ENCODE measurements at places on chromosomes 4 and X. TPM values are rescaled to one million over a fixed set of nuclear protein-coding genes. Genes with fewer than 3 reads are reported as not detected.

DNA sequence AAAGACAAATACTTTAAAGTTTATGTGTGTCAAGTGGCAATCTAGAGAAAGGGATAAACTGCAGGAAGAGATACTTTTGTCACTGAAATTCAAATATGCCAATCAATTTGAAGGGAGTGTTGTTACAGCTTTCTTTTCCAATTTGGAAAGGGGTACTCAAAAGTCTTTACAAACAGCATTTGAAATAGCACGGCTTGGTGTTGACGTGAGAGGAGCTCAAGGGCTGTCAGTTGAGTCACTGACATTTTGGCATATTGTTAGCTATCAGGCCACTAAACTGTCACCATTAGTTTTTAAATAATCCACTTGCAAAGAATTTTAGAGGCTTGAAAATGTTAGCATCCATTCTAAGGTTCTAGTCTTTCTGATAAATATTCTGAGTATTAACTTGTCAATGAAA, 698.4 kb downstream of the IL1RAPL1 start:
- no peak overlapping the region for H3K4me3 ChIP-seq
- H3K4me1 ChIP-seq, result no peaks in the 10 kb centered on the region
- DNase-seq, result no peak
- no peaks in the 10 kb centered on the region for H3K27me3 ChIP-seq

- H3K4me1 ChIP-seq, result no peaks in the 10 kb centered on the region
- no peak for DNase-seq
- H3K27me3 ChIP-seq, result peaks cover 5% of the 10 kb centered on the region
- no peak overlapping the region for H3K4me3 ChIP-seq
Observed at GRCh38 chr4:180234730-180235129, 2008.5 kb upstream of the TENM3 start.

GRCh38 chrX:49992853-49993252, 70.5 kb downstream of the CLCN5 start:
- no peaks in the 10 kb centered on the region for H3K27me3 ChIP-seq
- H3K36me3 ChIP-seq, result peaks cover 4% of the 10 kb centered on the region
- H3K4me3 ChIP-seq, result no peak overlapping the region
- peaks cover 37% of the 10 kb centered on the region for H3K4me1 ChIP-seq

- peaks cover 17% of the 10 kb centered on the region for H3K36me3 ChIP-seq
- H3K27ac ChIP-seq, result no peak overlapping the region
- peaks cover 13% of the 10 kb centered on the region for H3K4me1 ChIP-seq
- no peak overlapping the region for H3K4me3 ChIP-seq
- no peak for DNase-seq
Observed at GRCh38 chr4:150234246-150234645, 156.0 kb downstream of the DCLK2 start.

GRCh38 chr4:112518675-112519074, 2.7 kb upstream of the NEUROG2 start:
- DNase-seq, result no peak
- H3K36me3 ChIP-seq, result no peaks in the 10 kb centered on the region
- H3K4me1 ChIP-seq, result peaks cover 76% of the 10 kb centered on the region
- no peak overlapping the region for H3K27ac ChIP-seq

DNA sequence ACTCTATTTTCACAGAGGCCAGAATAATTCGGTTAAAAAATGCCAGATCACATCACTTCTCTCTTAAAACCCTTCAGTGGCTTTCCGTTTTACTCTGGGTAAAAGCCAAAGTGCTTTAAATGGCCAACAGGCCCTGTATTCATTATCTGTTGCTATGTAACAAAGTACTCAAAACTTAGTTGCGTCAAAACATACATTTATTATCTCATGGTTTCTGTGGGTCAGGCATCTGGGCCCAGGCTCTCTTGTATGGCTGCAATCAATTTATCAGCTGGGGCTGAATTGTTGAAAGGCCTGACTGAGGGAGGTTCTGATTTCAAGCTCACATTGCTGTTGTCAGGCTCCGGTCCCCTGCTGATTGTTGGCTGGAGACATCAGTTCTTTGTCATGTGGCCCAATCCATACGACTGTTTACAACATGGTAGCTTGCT, 72.7 kb upstream of the H2AZ1 start:
- peaks cover 8% of the 10 kb centered on the region for H3K4me1 ChIP-seq
- no peak overlapping the region for H3K4me3 ChIP-seq
- H3K27ac ChIP-seq, result no peak overlapping the region
- no peaks in the 10 kb centered on the region for H3K36me3 ChIP-seq

GRCh38 chr4:102061133-102061532, 270.6 kb downstream of the BANK1 start:
- no peaks in the 10 kb centered on the region for H3K4me1 ChIP-seq
- no peak overlapping the region for H3K4me3 ChIP-seq
- no peaks in the 10 kb centered on the region for H3K27me3 ChIP-seq
- H3K36me3 ChIP-seq, result no peaks in the 10 kb centered on the region
- DNase-seq, result no peak

- no peaks in the 10 kb centered on the region for H3K27me3 ChIP-seq
- no peak for DNase-seq
- H3K36me3 ChIP-seq, result no peaks in the 10 kb centered on the region
Observed at GRCh38 chr4:6748286-6748685, 32.3 kb downstream of the BLOC1S4 start.

- no peak for DNase-seq
- peaks cover 38% of the 10 kb centered on the region for H3K36me3 ChIP-seq
- H3K27me3 ChIP-seq, result no peaks in the 10 kb centered on the region
- H3K4me1 ChIP-seq, result peaks cover 13% of the 10 kb centered on the region
- H3K27ac ChIP-seq, result no peak overlapping the region
Observed at GRCh38 chrX:7059214-7059838, 88.2 kb upstream of the STS start.

DNA sequence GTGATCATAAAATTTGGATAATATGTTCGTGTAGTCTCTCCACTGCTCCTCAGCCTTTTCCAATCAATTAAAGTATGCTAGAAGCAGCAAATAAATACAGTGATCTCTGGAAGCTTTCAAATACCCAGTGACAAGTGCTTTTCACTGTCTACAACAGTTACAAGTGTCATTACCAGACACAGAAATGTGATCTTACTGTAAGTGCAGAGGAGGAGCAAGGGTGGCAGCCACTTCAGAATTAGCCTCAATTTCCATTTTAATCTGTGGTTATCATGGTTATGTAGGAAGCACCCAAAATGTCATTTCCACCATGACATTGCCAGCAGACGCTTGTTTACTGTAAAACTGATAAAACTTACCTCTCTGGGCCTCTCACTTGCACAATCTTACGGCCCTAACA, 133.9 kb upstream of the ADAMTS3 start:
- no peak for DNase-seq
- H3K4me3 ChIP-seq, result no peak overlapping the region
- no peaks in the 10 kb centered on the region for H3K27me3 ChIP-seq
- no peaks in the 10 kb centered on the region for H3K4me1 ChIP-seq

Gene CXCL13
- not detected for total RNA-seq

Gene RPA4
- total RNA-seq, result 0.50 TPM

Gene ATP2B3
- total RNA-seq, result 0.05 TPM
